ENCODE measurements at places on chromosomes 1 and 21. TPM values are rescaled to one million over a fixed set of nuclear protein-coding genes. Genes with fewer than 3 reads are reported as not detected.

The MARK1 gene
- total RNA-seq: not detected

The HCN3 gene
- 2.8 TPM for total RNA-seq

The SIPA1L2 gene
- total RNA-seq: 0.69 TPM

The IL23R gene
- not detected for total RNA-seq

The TTLL10 gene
- total RNA-seq: not detected

The EXO1 gene
- total RNA-seq: 1.0 TPM

The NHLH2 gene
- total RNA-seq: not detected

The KRTAP10-3 gene
- not detected for total RNA-seq

The PCP4 gene
- total RNA-seq: not detected

The ADAMTS5 gene
- not detected for total RNA-seq

Measured in naive thymus-derived CD4-positive, alpha-beta T cell (primary cell).